ENCODE measurements at places on chromosomes 12 and 14. TPM values are rescaled to one million over a fixed set of nuclear protein-coding genes. Genes with fewer than 3 reads are reported as not detected.

Gene CRIP1
- total RNA-seq = 122 TPM

Gene KRT72
- not detected for total RNA-seq

Gene CIROP
- not detected for total RNA-seq

GRCh38 chr14:57979376-57980048 lies 113.6 kb upstream of the SLC35F4 start:
- no peak for DNase-seq

GRCh38 chr14:90453401-90453951 lies 56.6 kb downstream of the CALM1 start:
- no peak for DNase-seq

- DNase-seq = no peak
Observed at GRCh38 chr12:132766380-132767085, 4.9 kb upstream of the ANKLE2 start.

DNA sequence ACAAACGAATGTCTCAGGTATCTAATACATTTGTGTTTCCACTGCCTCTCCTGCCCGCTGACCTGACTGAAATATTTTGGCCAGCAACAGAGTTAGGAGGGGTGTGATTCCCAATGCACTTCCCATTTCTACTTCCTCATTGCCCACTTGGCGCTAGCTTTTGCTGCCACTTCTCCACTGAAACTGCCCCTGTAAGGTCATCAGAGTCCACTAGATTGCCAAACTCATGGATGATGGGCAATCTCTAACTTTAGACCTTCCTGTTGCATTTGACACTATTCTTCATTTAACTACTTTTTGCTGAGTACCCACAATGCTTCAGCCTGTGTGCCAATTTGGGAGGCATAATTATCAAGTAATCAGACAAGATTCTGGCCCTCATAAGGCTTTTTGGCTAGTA lies 40.8 kb downstream of the GPR65 start:
- DNase-seq = no peak

DNA sequence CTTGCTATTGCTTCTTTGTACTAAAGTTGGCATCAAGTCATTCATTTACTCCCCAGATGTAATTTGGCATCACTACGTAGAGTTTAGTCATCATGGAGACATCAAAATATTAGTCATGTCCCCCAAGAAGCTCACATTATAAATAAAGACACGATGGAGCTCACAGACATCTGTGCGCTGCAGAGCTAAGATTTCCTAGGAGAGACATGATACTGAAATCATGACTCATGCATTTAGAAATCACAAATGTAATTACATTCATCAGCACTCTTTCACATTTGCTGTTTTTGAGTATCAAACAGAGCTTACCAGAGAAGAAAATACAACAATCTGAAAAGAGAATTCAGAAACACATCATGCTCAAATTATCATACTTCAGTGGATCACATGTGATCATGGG lies 169.8 kb downstream of the LRIG3 start:
- DNase-seq = no peak
